Amygdala (tissue), 56 donors: ENCODE measurements at places on chromosomes 13 and 19.

- DNase-seq, result no peak
Measured at GRCh38 chr19:4354897-4355296, 11.5 kb downstream of the MPND start.

- DNase-seq, result no peak
Measured at GRCh38 chr13:79837741-79838450, 356.9 kb downstream of the NDFIP2 start.

- no peak for DNase-seq
Measured at GRCh38 chr19:35416331-35416730, 31.7 kb upstream of the FFAR2 start.

DNA sequence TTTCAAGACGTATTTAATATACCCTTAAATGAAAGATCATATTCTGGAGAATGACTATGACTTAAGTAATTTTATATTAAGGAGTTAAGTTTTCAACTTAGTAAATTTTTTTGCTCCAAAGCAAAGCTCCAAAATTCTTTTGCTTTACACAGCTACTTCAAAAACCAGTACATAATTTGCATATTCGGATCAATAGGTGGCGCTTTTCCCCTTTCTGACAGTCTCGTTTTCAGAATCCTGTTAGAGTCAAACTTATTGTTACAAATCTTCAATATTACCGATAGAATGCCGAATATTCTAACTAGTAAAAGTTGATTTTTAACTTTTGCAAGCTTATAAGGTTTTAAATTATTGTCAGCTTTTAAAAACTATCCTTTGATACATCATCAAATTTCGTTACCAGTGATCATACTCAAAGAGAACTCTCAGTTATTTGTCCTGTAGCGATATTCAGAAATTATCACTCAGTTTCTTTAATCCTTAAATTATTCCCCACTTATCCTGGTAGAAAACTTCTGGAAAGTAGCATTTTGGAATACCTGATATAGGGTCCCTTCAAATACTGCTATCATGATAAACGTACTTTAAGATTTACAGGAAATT, 852.7 kb upstream of the KLHL1 start:
- DNase-seq, result no peak

GRCh38 chr19:5914946-5915781, 1.1 kb downstream of the CAPS start:
- DNase-seq, result no peak

GRCh38 chr19:47891923-47892666, 6.0 kb upstream of the SULT2A1 start:
- no peak for DNase-seq

DNA sequence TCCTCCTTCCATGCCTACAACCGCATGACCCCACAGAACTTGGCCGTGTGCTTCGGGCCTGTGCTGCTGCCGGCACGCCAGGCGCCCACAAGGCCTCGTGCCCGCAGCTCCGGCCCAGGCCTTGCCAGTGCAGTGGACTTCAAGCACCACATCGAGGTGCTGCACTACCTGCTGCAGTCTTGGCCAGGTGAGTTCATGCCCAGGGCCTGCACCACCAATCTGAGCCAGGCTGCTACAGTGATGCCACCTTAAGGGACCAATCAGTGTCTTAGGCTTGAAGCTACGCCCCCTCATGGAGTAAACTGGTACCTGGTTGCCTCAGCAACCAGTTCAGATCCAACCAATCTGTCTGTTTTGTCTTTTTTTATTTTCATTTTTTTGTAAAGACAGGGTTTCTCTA, 5.2 kb downstream of the SYDE1 start:
- no peak for DNase-seq

- no peak for DNase-seq
Measured at GRCh38 chr19:38268539-38268938, 4.2 kb downstream of the SPINT2 start.
